ENCODE measurements at places on chromosomes 5 and 9. TPM values are rescaled to one million over a fixed set of nuclear protein-coding genes. Genes with fewer than 3 reads are reported as not detected.

The LRRTM2 gene
- total RNA-seq, result not detected

The PDZD2 gene
- 1.2 TPM for total RNA-seq

The INSYN2B gene
- not detected for total RNA-seq

The DEPDC1B gene
- total RNA-seq, result not detected

The TCF7 gene
- 911 TPM for total RNA-seq

The FOXE1 gene
- not detected for total RNA-seq

The MEIKIN gene
- total RNA-seq, result 2.7 TPM

The NIPAL4 gene
- total RNA-seq, result 0.11 TPM

The PCDHA11 gene
- total RNA-seq, result not detected

- no peak for DNase-seq
Observed at GRCh38 chr9:127738666-127739065, 3.6 kb upstream of the TOR2A start.

DNA sequence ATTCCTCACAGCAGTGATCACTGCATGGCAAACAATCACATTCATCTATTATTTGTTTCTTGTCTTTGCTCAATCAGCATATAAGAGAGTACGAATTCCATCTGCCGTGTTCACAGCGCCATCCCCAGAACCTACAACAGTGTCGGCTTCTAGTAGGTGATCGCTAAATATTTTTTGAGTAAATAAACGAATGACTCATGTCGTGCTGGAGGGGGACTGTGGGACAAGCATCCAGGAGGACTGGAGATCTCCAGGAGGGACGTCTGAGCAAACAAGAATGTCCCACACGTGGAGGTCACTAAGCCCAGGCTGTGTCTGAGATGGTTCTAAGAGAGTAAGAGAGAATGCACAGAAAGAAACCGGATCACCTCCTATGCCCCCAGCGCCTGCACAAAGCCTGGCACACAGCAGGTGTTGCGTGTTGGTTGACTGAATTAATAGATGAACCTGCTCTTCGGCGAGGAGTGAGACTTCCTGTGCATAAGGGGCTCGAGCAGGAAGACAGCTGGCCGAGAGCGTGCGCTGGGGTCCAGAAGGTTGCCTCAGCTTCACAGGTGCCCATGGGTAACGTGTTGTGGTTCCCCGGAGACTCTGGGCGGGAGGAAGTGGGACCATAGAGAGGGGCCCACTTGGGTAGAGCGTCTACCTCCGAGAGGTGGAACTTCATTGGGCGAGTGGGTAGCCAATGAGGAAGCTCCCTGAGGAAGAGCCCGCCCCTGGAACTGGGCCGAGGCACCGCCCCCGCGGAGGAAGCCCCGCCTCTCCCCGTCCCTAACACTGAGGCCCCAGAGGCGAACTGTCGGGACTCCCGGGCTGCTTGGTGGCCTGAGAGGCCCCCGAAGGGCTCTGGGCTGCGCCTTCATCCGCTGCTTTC is 193.0 kb downstream of the MELK start:
- DNase-seq, result peak; percentile 82

DNA sequence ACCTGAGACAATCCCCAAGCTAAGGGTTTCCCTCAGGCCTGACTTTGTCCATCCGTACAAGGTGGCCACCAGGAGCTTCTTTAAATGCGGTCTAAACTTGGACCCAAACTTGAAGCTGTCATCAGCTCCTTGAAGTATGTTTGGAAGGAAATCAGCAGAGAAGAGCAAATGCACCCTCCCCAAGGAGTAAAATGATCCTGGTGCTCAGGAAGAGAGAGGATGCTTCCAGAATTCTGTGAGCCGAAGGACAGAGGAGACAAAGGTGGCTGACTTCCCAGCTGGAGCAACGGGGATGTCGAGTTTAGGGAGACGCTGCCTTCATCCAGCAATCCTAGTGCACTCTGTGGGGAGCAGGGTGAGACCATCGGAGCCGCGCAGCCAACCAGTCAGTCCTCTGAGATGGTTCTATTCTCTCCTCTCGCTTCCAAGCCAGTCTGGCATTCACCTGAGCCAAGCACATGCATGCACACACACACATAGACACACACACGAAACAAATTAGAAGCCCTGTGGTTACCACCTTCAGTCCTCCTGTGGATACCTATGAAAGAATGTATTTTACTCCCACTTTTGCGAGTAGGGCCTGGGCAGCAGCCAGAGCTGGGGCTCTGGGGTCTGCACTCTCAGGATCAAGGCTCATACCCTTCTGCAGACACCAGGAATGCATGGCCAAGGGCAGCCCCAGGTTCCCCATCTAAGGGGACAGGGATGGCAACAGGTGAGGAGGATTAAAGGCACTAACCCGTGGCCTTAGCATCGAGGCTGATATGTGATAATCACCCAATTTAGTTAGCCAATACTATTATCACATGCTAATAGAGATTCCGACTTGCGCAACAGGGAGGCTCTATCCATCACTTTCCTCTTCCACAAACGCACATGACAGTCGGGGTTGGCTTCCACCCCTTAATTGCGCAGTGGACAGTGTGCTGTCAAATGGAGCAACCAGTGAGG is 75.8 kb downstream of the GTF3C4 start:
- no peak for DNase-seq

GRCh38 chr9:134562146-134562849 is 79.3 kb upstream of the COL5A1 start:
- no peak for DNase-seq

- no peak for DNase-seq
Observed at GRCh38 chr5:64384765-64385164, 121.0 kb upstream of the RGS7BP start.

- DNase-seq, result no peak
Observed at GRCh38 chr5:135568923-135569360, 9.8 kb downstream of the CXCL14 start.

GRCh38 chr5:60297658-60298057 is 402.3 kb downstream of the DEPDC1B start:
- DNase-seq, result no peak

DNA sequence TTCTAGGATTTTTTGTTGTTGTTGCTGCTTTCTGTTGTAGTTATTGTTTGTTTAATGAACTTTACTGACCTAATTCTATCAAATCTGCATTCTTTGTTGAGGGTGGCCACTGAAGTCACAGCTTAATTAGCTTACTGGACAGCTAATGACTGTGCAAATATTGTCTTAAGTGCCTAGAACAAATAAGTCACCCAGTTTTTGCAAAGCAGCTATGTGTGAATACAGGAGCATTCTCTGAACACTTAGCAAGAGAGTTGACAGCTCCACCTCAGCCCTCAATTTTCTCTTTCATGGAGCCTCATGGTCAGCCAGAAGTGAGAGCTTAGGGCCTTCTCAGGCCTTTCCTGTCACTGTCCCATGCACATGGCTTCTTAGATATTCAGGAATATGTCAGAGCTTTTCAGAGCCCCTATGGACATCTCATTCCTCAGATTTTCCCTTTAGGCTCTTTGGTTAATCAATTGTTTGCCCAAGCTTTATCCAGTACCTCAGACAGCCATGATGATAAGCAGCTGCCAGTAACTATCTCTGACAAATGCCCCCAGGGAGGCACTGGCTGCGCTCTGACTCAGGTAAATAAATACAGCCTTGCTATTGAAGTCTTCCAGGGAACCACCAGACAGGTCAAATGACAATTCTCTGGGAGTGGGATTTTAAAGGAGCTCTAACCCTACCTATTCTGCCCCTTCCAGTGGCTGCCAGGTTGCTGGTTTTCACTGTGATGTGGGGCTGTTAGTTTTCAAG is 241.4 kb upstream of the IL12B start:
- no peak for DNase-seq

- DNase-seq, result no peak
Observed at GRCh38 chr5:84119252-84119651, 265.4 kb downstream of the EDIL3 start.

- DNase-seq, result no peak
Observed at GRCh38 chr5:28743025-28743715, 1704.8 kb upstream of the CDH9 start.

GRCh38 chr9:106683454-106683853 is 179.5 kb upstream of the ZNF462 start:
- DNase-seq, result no peak

DNA sequence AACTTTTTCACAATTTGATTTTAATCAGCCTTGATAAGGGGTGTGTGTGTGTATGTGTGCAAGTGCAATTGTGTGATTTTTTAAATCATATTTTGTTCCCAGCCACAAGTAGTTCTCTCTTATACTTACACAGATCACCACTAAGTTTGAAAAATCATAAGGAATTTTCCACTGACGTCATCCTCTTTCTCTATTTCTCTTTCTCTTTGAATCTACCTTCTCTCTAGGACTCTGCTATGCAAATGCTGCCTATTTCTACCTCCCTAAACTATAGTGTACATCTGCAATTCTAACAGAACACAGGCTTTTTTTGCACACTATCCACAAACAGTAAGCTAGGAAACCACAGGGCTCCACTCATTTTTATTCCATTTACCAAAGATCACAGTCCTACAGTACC is 254.6 kb upstream of the CYLC2 start:
- DNase-seq, result no peak

DNA sequence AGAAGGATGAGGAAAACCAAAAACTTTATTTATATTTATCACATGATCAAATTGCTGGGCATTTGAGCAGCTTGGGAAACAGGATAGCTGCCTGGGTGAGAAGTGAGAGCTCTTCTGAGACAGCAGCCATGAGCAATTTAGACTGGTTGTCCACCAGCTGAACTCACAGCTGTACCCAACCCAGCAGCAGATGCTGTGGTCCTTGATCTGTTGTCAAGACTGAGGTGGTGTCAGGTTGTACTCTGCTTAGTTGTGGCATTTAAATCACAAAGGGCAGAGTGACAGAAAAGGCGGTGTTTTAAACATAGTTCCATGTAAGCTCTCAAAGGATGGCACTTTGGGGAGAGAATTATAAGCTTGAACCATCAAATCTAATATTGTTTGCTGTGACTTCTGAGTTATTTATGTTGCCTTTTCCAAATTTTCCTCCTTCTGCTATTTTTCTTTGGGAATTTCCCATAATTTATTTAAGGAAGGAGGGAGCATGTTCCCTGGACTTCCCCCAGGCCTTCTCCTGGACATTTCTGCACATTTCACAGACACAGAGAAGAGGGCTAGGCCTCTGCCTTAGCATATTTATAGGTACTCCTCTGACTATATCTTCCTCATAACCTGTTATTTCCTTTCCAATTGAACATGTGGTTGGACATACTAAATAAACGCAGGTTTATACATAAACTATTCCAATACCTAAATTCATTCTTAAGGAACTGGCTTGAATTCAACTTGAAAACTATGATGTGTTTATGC is 117.7 kb upstream of the FER start:
- no peak for DNase-seq

- DNase-seq, result no peak
Observed at GRCh38 chr5:124919076-124919475, 172.6 kb upstream of the ZNF608 start.

Data from naive thymus-derived CD8-positive, alpha-beta T cell (primary cell).